ENCODE measurements at places on chromosomes 6 and 20.

DNA sequence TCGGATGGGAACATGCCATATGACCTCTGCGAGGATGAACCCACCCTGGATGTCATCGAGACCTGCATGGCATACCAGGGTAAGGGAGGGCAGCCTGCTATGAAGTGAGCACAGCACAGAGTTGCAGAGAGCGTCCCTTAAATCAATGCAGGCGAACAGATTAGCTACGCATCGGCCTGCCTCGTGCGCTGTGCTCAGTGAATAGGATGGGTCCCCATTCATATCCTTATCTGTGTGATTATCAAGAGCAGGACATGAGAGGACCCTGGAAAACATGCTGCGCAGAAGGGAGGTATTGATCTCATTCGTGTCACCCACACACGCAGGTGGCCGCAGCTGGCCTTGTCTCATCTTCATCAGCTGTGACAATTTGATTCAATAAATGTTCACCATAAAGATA is 25.6 kb upstream of the FAM83D start:
- no peak for DNase-seq

DNA sequence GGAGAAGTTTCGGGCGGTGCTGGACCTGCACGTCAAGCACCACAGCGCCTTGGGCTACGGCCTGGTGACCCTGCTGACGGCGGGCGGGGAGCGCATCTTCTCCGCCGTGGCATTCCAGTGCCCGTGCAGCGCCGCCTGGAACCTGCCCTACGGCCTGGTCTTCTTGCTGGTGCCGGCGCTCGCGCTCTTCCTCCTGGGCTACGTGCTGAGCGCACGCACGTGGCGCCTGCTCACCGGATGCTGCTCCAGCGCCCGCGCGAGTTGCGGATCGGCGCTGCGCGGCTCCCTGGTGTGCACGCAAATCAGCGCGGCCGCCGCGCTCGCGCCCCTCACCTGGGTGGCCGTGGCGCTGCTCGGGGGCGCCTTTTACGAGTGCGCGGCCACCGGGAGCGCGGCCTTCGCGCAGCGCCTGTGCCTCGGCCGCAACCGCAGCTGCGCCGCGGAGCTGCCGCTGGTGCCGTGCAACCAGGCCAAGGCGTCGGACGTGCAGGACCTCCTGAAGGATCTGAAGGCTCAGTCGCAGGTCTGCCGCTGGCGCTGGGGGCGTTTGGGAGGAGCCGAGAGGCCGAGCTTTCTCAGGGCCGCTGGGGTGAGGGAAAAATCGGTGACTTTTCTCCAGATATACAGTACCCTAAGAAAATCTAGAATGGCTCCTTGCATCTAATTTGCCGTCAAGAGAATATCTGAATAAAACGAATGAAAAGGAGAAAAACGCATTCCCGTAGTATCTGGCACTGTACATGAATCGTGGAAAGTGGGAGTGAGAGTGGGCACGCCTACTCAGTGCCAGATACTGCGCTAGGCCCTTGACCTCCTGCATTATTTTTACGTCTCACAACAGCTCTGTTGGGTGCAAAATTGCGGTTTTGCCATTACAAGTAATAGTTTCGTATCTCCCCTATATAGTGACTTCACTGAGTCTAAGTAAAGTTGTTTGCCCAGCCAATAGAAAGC is 1.0 kb downstream of the CALHM6 start:
- DNase-seq: peak; percentile 91

DNA sequence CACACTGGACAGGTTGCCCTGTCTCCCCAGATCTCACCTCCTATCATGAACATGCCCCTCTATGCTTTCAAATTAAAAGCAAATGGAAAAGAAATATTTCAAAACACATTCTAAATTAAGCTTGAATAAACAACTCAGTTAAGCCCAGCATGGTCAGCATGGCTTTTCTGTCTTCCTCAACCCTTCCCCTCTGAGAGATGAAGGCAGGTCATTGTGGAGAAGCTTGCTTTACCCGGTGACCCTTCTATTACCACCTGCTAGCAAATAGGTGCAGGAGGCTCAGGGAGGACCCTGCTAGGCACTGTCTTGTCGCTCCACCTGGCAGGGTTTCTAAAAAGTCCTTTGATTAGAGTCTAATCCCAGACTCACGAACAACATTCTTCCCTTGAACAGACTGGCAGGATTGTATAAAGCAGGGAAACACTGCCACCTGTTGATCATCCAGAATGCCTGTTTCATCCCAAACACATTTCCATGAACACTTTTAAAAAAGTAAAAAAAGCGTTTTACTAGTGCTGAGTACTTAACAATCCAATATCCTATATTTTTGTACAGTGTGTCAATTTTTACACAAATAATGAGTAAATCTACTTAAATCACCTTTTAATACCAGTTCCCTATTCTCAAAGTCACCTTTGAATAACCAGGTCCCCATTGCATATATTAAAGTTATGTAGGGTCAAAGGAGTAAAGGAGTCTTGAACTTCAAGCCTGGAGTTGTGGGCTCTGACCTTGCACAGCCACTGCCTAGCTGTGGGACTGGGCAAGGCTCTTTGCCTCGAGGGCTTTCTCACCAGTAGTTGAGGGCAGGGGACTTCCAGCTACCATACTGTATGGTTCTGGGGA is 75.5 kb downstream of the GPR6 start:
- peak; percentile 70 for DNase-seq

DNA sequence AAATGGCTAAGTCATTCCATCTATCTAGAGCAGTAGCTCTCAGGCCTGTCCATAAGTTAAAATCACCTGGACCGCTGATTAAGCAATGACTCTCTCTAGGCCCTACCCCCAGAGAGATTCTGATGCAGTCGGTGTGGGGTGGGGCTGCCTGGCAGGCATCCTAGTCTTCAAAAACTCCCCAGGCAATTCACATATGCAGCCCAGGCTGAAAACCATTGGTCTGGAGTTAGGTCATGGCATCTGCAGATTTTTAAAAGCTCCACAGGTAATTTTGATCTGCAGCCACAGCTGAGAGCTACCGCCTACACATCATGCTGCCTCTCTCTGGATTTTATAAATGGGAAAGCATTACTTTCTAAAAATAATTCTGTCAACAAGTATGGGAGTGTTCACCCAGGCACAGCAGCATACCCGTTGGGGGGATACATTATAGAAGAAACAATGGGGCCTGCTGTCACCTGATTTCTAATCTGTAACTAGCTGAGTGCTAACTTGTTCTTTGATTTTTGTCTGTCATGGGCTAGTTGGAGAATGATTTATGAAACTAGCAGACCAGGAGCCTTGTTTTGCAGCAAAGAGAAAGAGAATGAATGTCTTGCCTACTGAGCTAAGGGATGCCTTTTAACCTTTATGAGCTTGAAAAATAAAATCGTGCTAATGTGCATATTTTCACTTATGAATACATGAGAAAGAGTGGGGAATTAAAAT is 44.1 kb upstream of the ATXN1 start:
- no peak for DNase-seq

- DNase-seq: no peak
Observed at GRCh38 chr20:61760321-61760720, 305.4 kb downstream of the TAF4 start.

DNA sequence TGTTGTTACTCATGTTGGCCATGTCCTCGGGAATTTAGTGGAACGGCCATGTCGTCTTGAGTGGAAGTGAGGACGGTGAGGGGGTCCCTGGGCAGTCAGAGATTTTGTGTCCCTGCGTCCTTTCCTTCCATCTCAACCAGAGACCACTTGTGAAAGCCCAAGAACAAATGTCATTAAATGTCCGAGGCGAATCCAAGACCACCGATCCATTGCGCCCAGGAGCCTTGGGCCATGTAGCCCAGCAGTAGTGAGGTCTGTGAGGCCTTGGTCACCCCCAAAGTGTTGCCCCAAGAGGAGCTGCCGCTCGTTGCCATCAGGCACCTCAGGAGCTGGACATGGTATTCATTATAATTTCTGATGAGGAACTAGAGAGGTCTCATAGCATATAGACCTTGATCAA is 17.4 kb upstream of the MICB start:
- no peak for DNase-seq

DNA sequence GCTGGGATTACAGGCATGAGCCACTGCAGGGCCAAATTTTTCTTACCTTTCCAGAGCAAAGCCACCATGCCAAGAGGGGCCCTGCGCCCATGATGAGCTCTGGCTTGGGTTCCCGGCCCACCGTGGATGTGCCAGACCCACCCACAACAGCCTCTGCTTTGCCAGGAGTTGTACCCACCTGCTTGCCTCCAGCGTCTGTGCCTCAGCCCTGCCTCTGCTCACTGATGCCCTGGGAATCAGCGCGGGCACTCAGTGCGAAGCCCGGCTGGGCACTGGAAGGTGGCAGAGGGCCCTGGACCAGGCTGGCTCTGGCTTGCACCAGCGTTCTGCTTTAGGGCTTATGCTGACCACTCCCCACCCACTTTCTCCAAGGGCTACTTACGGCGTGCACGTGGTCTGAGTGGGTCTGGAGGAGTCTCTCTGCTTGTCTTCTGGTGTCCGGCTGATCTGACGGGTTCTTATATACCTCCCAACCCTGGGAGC is at the start of gene MLN:
TSS of gene MLN (minus strand) at position 433 of the 483 bp plus-strand sequence. CDS start 2,840 bp downstream, outside the sequence.
- DNase-seq: no peak

DNA sequence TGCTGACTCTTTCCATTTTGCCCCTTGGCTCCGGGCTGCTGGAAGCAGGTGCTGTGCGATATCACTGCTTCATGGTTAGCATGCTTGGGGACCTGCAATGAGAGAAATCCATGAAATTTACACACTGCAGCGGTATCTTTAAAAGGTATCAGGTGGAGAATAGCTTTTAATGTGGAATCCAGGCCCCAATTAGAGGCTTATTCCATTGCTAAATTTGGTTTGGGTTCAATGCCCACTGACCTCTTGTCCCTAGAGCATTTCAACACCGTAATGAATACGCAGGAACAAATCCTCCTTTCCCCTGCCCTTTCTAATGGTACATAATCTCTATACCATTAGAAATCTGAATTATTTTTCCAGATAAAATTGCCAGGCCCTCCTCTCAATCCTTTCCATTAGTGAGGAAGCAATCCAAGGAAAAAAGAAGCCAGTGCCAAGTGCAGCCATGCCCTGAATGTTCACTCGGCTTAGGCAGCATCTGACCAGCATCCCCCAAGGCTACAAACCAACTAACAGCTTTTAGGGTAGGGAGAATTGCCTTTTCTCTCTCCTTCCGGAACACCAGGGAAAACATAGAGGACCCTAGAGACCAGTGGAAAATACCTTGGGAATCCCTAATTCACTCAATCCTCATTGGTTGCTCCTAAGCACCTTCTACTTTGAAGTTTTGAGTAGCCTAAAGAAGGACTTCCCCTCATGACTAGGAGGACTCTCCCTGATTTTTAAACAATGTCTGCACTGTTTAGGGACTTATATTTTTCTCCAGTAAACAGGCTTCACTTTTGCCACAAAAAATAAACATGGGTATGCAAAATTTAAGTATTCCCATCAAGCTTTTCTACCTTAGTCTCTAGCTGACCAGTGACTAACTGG is 143.1 kb downstream of the QRSL1 start:
- DNase-seq: no peak

GRCh38 chr20:21234806-21235483 is 68.2 kb upstream of the XRN2 start:
- DNase-seq: no peak

- peak; percentile 60 for DNase-seq
Observed at GRCh38 chr6:99434702-99435530, 9.8 kb upstream of the PNISR start.

GRCh38 chr6:23732521-23732920 is 393.5 kb upstream of the NRSN1 start:
- no peak for DNase-seq

GRCh38 chr20:40532103-40532502 is 156.9 kb downstream of the MAFB start:
- DNase-seq: peak; percentile 56

GRCh38 chr20:35663516-35664465 is 909 bp downstream of the CPNE1 start:
- peak; percentile 55 for DNase-seq

Data from trophoblast cell (in vitro differentiated cells and primary cell).